Neuronal stem cell (in vitro differentiated cells): ENCODE measurements at places on chromosomes 2 and 18.

DNA sequence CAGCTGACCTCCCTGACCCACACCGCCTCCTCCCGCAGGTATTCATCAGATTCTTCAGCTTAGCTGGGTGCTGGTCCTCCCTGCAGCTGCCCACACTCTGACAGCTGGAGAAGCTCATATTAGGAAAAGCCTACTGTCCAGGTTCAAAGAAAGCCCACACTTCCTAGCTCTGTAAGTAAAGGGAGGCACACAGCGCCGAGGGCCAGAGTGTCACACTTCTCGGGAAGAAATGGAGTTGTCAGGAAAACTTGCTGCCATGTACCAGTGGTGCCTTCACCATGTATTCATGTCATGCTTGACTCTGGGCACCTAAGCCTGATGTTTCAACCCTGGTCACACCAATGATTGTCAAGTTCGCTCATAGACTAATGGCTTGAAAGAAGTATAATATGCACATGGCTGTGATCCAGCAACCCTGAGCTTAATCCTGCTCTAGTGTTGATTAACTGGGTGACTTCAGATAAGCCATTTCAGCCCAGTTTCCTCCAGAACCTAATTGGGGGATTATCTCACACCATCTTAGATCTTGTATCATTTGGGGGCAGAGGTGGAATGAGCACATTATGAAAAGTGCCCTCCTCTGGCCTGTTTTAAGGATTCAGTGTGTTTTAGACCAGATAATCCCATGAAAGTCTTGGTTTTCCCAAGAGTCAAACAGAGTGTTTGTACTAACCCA, 180.3 kb upstream of the PARD3B start:
- DNase-seq = no peak

- DNase-seq = no peak
Observed at GRCh38 chr18:35464831-35465279, 32.9 kb downstream of the INO80C start.

DNA sequence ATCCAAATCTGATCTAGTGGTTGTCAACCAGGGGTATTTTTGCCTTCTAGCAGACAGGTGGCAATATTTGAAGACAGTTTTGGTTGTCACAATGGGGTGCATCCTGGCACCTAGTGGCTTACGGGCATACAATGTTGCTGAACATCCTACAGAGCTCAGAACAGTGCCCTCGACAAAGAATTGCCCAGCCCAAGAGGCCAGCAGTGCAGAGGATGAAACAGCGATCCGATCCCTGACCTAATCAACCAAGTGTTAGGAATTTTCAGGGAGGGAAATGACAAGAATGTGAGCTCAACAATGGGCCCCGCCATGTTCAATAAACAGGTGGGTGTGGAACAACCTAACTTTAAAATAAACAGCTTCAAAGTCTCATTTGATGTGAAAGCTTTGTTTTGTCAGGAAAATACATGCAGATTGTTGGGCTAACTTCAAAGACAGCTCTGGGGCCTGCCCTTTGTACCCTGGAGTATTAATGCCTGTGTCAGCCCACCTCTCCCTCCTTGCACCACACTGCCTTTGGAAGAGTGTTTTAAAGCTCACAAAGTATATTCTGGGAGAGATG, 22.5 kb upstream of the SCYGR5 start:
- peak; percentile 5 for DNase-seq

DNA sequence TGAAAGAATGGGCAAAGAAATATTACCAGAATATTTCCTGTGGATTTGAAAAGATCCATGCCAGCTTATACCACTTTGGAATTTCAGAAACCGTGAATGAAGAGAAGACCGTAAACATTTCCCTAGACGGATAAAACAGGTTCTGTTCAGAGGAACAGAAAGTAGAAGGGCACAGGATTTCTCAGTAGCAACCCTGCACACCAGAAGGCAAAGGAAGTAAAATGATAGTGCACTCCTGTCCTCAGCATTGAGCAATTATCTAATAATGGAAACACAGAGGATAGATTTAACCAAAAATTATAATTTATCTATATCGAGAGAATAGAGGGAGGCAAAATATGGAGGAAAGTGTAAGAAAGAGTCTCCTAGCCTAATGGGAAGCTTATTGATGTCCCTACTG, 87.0 kb upstream of the ITGA6 start:
- no peak for DNase-seq

DNA sequence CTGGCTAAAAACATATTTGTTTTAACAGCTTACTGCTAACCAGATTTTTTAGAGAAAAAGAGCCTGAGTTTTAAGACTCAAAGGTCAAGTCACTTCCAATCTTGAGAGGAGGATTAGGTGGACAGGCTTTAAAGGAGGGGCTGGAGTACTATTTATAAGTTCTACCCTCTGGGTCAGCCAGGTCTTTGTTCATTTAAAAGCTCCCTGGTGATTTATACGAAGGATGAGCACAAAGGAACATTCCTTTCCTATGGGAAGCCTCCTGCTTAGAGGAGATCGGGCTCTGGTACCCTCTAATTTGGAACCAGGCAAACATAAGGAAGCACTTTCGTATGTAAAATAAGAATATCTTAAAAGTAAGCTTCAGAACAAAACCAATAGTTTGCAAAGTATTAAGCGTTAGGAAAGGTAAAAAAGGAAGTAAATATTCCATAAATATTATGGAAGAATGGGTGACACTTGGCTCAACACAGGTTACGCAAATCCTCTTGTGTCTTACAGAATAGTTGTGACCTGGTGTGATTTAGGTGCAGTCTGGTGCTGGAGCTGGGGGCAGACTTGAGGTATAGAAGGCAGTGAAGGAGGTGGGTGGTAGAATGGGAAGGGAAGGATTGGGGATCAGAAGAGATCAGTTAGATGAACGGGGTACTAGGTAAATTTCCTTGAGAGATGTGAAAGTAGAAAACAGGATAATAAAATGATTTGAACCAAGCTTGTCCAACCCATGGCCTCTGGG, 35.6 kb downstream of the PDE6D start:
- peak; percentile 59 for DNase-seq

GRCh38 chr2:232887171-232887850, 17.2 kb downstream of the SNORC start:
- no peak for DNase-seq

DNA sequence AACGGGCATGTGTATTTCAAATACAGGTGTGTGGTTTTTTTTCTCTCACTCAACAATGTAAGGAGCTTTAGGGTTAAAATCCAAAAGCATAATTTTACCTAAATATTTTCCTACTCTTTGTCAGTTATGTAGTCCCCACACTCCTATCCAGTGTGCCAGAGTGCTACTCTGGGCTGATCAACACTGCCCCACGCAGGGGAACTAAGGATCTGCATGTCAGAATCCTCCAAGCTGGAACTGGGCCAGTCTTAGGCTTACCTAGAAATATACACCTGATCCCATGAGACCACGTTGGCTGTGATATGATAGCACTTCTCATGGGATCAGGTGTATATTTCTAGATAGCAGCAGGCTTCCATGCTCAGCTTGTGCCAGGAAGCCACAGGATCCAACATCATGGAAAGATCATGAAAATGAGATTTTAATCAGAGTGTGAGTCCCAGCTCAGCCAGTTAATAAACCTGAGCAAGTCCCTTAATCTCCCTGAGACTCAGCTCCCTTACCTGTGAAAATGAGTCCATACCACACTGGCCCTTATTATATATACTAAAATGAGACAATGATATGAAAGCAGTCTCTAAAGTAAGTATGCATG, 29.7 kb downstream of the CCDC141 start:
- DNase-seq = no peak

DNA sequence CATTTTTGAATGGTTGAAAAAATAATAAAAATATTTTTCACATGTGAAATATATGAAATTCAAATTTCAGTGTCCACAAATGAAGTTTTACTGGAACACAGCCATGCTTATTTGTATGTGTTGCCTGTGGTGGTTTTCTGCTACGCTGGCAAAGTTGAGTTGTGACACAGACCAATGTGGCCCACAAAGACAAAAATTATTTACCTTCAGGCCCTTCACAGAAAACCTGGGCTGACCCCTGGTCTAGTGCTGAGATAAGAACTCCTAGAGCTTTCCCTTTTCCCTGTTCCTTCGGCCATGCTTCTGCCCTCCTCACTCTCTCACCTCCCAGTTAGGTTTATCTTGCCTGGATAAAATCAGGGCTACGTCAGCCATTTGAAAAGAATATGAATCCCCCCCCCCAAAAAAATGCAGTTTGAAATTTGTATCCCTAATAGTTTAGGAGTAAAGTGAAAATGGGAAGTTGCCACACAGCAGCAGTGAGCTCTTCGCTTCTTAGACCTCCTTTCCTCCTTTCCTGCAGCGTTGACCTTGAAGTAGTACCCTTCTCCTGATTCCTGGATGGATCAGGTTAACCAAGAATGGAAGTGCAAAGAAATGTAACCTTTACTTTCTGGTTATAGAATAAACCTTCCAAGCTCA, 91.0 kb downstream of the LIMS1 start:
- DNase-seq = no peak

DNA sequence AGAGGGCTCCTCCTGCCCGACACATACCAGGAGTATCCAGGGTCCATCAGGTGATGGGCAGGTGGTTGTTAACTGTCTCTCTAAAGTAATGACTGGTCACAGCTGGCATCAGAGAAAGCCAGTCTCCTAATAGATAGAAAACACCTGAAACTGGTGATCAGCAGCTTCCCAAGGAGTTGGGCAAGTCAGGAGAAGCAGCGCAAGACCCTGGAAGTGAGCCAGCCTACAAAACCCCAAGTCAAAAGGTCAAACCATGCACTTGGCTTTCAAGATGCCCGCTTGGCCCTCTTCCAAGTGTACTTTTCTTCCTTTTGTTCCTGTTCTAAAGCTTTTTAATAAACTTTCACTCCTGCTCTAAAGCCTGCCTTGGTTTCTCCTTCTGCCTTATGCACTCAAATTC, 815.2 kb downstream of the DCDC2C start:
- no peak for DNase-seq

GRCh38 chr2:226560325-226560724, 239.3 kb downstream of the IRS1 start:
- no peak for DNase-seq

DNA sequence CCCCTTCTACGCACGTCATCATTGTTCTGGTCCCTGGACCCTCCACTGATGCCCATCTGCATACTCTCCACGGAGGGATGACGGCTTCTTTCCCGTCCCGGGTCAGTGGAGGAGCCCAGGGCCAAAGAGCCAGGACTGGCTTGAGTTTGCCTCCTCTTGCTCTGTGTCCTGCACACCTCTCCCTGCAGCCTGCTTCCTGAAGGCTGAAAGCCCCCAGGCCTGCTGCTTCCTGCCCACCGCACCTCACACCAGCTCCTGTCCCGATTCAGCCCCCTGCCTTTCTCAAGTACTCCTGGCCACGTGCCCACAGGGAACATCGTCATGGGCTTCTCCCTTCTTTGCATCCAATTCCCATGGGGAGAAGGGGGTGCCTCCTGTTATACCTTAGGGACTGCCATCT, 7.1 kb downstream of the ADCY3 start:
- no peak for DNase-seq

DNA sequence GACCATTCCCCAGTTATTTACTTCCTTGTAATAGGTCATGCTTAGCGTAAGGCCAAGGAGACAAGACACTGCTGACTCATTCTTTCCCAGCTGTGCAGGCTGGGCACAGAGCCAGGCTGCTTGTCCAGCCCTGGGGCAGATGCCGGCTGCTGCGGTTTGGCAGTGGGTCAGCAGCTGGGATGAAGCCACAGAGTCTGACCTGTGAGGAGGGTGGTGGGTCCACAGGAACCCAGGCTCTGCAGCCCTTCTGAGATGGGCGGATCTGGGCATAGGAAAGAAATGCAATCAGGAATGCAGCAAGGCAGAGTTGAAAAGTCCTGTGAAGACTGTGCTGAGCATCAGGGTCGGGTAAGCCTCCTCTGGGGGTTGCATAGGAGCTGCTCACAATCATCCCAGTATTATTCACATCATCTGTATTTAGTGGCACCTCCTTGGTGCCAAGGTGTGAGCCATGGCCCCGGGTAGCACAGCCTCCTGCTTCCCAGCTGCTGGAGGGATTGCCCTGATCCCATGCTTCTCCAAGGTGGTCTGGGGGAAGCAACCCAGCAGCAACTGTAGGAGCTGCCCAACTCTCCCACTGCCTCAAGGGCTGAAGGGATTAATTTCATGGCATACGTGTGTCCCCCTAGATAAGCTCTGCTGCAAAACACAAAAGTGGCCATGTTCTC, 139.0 kb downstream of the DDX1 start:
- no peak for DNase-seq

DNA sequence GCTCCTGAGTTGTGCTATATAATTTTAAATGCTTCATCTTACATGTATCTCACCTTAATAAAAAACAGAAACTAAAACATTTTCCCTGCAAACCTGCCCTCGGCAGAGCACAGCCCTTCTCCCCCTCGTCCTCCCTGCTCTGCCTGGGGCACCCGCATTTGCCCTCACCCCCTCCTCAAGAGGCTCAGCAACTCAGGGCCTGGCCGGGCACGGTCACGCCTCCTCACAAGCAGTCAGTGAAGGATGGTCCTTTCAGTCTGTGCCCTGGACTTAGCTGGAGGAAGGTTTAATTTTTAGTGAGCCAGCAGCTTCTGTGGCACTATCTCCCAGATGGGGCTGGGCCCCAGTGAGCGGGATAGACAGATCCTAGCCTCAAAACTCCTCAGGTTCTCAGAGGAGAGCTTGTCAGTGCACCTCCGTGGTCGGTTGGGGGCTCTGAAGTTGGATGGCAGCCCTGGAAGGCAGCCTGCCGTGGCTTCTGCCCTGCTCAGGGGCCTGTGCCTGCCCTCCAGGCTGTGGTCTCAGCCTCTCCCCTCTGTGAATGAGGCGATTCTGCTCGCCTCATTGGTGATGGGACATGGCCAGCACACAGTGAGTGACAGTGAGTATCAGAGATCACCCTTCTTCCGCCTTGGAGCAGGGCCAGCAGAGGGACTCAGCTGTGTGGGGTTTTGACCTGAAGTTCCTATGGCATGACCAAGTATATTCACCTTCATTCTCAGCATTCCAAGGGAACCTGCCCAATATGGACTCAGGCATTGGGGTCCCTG, 56.3 kb upstream of the AFF3 start:
- DNase-seq = no peak

GRCh38 chr18:67362906-67363305, 153.6 kb downstream of the DSEL start:
- DNase-seq = no peak

GRCh38 chr2:60834270-60834717, 47.1 kb upstream of the REL start:
- DNase-seq = no peak

DNA sequence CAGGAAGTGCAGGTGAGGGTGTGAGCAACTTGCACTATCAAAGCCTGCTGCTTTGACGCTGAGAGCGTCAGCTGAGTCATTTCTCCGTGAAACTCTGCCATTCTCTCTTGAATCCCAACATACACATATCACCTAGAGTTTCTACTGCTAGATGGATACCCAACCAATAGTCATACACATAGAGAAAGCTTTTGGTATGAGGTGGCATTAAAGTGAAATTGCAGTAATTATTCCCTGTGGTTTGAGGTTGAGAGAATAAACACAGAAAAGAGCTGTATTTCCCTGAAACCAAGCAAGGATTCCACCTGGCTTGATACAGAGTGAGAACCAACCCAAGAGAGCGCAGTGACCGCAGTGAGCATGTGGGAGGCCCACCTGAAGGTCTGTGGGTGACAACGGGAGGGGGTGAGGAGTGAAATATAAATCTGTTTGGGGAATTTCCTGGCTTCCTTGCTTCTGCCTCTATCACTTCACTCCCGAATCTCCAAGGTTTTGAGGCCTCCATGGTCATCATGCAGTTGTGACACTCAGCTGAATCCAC, 28.8 kb upstream of the TMEM18 start:
- DNase-seq = no peak

- DNase-seq = no peak
Observed at GRCh38 chr2:144914622-144915318, 394.9 kb upstream of the ZEB2 start.
